ENCODE measurements at places on chromosomes 16 and 17.

DNA sequence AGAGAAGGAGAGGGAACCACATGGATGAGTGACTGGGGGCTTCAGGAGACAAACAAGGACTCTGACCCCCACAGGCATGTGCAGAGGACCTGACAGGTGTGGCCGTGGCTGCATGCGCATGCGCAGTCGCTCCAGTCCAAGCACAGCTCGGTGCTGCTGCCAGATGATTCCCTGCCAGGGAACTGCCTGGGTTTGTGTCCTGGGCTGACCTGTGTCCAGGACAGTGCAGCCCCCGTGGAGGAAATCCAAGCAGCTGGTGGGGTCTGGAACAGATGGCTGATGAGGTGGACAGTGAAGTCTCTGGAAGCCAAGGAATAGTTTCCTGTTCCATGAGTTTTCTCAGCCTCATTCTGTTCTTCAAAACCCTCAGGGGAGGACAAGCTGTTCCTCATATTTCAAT lies 27.3 kb downstream of the LASP1 start:
- DNase-seq: no peak

- DNase-seq: peak; percentile 93
These were observed 173.0 kb downstream of the FOXL1 start for GRCh38 chr16:86751076-86752030.

GRCh38 chr17:32461853-32462617 lies 17.7 kb downstream of the PSMD11 start:
- DNase-seq: no peak

DNA sequence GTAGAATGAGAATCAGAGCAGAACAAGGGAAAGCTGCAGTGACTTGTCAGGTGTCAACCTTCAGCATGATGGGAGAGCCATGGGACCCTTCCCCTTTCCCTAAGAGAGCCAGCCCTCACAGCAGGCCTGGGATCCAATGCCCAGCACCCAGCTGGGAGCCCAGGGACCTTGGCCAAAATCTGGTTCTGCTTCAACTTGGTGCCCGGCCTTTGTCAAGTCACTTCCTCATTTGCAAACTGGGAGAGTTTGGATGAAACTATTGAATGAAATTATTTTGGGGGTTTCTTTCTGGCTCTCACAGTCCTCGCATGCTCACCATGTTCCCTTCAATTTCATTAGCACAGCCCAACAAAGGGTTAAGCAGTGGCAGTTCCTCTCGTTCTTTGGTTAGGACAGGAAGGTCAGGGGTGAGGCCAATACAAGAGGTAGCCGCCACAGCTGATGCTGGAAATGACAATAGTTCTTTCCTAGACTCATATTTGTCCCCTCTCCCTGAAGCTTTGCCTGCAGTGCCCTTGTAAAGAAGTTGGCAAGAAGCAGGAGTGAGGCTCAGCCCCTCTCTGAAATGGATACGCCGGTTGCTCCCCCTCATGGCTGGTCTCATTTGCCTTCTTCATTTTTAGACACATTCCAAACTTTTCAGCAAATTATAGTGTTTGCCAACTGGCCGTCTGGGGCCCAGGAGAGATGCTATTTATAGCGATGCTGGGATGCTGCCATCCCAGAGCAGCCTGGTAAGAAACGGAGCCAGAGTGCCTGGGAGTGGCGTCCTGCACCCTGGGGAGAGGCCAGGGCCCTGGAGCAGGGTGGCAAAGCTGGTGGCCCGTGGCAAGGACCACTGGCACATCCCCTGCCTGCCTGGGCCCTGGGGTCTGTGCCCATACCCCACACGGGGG lies 34.5 kb upstream of the MEOX1 start:
- DNase-seq: no peak

- DNase-seq: no peak
These were observed 6.1 kb downstream of the IL21R start for GRCh38 chr16:27408012-27408601.

DNA sequence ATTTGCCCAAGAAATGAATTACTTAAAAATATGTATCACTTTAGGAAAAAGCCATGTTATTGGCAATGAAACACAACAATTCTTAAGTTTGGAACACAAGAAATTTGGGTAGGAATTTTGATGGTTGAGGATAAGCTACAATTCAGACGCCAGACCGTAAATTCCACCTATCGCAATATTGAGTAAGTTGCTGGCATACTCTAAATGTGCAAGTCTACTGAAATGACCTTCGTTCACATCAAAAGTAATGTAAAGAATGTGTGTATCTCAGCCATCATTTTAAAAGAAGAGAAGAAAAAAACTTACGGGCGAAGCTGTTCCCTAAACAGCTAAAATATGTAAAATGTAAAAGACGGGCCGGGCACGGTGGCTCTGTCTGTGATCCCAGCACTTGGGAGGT lies 33.4 kb downstream of the UBE2G1 start:
- no peak for DNase-seq

DNA sequence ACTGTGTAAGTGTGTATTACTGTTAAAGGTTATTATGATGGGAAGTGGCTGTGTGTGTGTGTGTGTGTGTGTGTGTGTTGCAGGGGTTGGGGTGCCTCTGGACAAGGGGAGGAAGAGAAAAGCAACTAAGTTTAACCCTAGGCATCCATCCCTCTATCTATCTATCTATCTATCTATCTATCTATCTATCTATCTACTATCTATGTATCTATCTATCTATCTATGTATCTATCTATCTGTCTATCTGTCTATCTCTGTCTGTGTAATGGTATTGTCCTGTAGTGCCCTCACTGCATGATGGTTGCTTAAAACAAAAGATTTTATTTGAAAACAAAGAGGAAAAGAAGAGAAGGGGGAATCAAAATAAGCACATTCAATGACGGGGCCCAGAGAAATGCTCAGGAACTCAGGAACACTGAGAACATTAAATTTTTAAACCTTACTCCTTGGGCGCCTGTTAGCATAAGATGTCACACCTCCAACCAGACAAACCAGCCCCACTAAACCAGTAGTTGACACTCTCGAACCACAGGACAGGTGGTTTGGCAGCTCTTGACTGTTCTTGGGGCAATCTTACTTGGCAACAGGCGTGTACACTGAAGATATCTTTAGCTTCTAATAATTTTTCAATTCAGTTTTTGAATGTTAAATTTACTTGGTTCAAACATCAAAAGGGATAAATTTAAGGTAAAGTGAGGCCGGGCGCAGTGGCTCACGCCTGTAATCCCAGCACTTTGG lies 5.1 kb upstream of the RPL26 start:
- DNase-seq: no peak

- no peak for DNase-seq
These were observed 53.5 kb downstream of the KLHDC4 start for GRCh38 chr16:87712184-87712762.

DNA sequence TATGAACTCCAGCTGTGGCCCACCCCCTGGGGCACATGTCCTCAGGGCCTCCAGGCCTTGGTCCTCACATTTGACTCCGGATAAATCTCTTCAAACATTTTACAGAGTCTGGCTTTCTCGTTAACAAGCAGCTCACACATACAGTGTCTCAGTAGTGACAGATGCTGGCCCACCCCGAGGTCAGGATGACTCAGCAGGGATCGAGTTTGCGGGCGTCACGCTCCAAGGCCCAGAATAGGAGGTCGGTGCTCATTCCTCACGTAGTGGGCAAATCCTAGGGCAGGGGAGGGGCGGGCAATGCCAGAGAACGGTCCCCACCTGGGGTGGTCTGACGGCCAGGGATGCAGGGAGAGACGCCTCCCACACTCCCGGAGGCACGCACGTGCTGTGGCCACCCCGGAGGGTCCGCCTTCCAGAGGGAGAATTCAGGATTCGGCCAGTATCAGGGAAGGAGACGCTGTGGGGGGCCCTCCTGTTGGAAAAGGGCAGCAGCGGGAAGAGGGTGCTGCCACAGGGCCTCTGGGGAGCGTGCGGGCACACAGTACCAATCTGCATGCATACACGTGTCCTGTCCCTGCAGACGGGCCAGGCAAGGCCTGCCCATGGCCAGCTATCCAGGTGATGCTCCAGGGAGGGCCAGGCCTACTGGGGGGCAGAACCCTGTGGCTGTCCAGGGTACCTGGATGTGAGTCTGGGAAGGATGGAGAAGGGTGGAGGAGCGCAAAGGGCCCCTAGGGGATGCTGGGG lies 8.6 kb downstream of the SLC7A5 start:
- DNase-seq: peak; percentile 39

- no peak for DNase-seq
These were observed 201.2 kb downstream of the C16orf78 start for GRCh38 chr16:49574826-49575225.

GRCh38 chr16:65327346-65327745 lies 205.5 kb upstream of the CDH11 start:
- DNase-seq: no peak

GRCh38 chr17:30605027-30605426 lies 127.8 kb downstream of the GOSR1 start:
- DNase-seq: no peak

DNA sequence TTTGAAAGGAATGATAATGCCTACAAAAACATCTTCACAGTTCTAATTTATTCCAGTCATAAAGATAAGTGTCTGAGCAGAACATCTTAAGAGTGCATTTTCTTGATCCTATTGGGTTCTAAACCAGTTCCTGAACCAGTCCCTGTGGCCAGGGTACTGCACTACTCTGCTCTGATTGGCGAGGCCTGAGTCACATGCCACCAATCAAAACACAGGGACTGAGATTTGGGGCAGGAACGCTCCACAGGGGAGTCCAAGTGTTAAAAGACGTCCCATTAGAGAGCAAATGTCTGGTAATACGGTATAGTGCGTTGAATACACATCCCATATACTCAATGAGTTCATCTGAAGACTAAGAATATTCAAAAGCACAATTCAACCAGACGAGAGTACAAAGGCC lies 3.0 kb upstream of the NUP93 start:
- DNase-seq: no peak

GRCh38 chr16:24309258-24310142 lies 53.4 kb downstream of the CACNG3 start:
- DNase-seq: peak; percentile 7

DNA sequence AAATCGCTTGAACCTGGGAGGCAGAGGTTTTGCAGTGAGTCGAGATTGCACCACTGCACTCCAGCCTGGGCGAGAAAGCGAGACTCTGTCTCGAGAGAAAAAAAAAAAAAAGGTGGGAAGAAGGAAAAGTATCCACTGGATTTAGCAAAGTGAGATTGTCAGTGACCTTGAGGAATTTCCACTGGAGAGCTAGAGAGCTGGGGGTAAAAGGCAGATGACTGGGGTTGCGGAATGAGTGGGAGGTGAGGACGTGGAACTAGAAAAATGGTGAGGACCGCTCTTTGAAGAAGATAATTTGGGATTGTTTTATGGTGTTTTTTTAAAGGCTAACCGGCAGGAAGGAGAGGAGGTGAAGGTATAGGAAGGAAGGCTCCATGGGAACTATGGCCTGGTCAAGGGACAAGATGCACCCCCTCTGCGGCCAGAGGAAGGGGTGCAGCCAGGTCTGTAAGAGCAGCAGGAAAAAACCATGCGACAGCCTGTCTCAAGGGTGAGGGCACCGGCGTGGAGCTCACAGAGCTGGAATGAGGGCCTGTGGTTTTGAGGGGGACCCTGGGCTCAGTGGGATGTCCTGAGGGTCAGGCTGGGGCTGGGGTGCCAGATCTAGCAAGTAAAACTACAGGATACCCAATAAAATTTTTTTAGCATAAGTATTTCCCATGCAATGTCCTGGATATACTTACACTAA lies 694 bp upstream of the MLST8 start:
- DNase-seq: no peak

- no peak for DNase-seq
These were observed 58.8 kb downstream of the SLFN11 start for GRCh38 chr17:35314415-35315216.

DNA sequence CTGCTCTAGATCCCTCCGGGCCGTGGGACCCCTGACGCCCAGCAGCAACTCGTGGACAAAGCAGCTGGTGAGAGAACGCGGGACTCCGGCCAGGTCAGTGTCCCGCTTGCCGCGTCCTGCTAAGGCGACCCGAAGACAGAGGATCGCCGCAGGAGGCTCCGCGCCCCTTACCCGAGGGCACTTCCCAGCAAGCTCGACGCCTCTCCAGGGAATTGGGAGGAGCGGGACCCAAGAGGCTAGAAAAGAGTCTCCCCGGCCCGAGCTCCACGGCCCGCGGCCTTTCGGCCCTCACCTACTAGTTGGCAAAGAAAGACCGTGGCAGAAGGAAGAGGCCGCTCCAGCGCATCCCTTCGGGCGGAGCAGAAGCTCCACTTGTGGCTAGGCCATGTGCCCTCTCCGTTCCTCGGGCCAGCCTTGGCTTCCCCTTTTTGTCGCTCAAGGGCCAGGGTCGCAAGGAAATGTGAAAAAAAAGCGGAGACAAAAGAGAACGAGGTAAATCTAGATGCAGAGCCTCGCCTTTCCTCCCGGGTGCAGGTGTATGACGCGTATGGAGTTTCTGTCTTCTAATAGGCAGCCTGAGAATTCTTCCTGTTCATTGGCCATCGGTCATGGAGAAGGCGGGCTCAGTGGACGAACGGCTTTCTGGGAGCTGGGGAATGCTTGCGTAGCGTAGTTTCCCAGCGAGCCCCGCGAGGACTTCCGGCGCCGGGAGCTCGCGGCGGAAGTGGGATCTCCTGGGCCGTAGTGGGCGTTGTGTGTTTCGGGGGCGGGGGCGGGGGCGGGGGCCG lies at the start of gene ZNF213:
ZNF213 (plus strand) TSS at position 692 of the 788 bp plus-strand sequence. CDS start 2,252 bp downstream, outside the sequence.
- peak; percentile 94 for DNase-seq

DNA sequence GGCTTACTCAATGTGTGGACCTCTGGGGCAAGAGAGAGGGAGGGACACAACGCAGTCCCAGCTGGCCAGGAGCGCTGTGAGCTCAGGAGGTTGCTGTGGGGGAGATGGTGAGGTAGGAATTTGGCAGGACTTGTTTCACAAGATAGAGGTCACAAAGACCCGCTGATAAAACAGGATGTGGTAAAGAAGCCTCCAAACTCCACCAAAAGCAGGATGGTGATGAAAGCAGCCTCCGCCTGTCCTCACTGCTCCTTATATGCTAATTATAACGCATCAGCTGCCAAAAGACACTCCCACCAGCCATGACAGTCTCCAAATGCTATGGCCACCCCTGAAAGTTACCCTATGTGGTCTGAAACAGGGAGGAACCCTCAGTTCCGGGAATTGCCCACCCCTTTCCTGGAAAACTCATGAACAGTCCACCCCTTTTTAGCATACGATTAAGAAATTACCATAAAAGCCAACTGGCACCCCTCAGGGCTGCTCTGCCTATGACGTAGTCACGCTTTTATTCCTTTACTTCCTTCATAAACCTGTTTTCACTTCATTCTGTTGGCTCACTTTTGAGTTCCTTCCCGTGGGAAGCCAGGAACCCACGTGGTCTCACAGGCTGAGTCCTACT lies 5.3 kb upstream of the EIF4A3 start:
- no peak for DNase-seq

- no peak for DNase-seq
These were observed 57.3 kb downstream of the COG7 start for GRCh38 chr16:23395732-23396131.
